ENCODE measurements at places on chromosomes 13 and 19. TPM values are rescaled to one million over a fixed set of nuclear protein-coding genes. Genes with fewer than 3 reads are reported as not detected.

Gene CEACAM3
- not detected for total RNA-seq

Gene UPK1A
- not detected for total RNA-seq

Gene ZNF547
- 11.5 TPM for total RNA-seq

Gene NAXD
- 22.9 TPM for total RNA-seq

Gene ACP5
- total RNA-seq = 0.91 TPM

Gene ZNF681
- total RNA-seq = 16.2 TPM

Gene SLC7A1
- total RNA-seq = 32.0 TPM

Gene MARK4
- total RNA-seq = 19.1 TPM

Gene ZIC2
- total RNA-seq = 79.8 TPM

Gene LENG1
- total RNA-seq = 3.4 TPM

Gene LMTK3
- 7.0 TPM for total RNA-seq

Gene GAPDHS
- not detected for total RNA-seq

- no peak for DNase-seq
These were observed 158.1 kb downstream of the SUCLA2 start for GRCh38 chr13:47843005-47843404.

- no peak for DNase-seq
These were observed 4.4 kb downstream of the TRPM4 start for GRCh38 chr19:49161987-49162386.

DNA sequence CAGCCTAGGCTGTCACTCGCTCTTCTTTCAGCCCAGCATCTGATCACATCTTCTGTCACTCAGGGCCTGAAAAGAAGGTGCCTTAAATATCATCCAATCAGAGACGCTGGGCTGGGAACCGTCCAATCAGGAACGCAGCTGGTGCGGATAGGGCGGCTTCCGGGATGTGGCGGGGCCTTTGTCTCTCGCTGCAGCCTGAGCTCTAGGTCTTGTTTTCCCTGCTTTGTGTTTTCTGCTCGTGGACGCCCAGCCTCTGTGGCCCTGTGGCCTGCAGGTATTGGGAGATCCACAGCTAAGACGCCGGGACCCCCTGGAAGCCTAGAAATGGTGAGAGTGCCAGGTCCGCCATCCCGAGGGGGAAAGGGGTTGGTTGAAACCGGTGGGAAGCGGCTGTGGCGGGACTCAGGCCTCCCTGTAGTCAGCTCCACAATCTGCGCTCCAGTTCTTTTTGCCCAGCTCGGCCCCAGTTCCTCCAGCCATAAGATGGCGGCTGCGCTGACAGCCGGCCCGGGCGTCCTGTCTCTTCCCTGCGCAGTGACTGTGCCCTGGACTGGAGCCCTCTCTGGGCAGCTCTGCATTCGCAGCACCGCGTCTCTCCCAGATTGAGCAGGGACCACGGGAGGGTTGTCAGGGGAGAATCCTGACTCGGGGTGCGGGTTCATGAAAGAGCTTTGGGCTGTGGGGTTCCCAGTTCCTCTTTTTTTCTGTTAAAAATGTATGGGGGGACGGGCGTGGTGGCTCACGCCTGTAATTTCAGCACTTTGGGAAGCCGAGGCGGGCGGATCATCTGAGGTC lies at the start of gene ZNF85:
Gene ZNF85, plus strand, starts transcription at position 175 of the 795 bp plus-strand sequence. Its CDS starts 150 bp downstream, at position 325.
- peak; percentile 88 for DNase-seq

- DNase-seq = no peak
These were observed 303.4 kb downstream of the GPC6 start for GRCh38 chr13:93529961-93530360.

- no peak for DNase-seq
These were observed 24.3 kb upstream of the LAMP1 start for GRCh38 chr13:113272701-113273181.

DNA sequence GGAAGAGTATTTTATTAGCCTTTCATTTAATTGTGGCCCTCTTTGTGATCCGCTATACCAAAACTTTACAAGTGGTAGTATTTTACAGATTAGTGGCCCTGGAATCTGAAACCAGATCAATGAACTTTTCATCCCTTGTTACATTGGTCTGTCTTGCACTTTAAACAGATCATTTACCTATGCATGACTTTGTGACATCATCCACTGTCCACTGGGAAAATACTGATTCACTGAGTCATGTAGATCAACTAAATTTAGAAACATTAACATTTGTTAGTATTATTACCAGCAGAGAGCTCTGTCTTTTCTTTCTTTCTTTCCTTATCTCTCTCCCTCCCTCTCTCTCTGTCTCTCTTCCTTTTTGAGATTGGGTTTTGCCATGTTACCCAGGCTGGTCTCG lies 17.5 kb downstream of the PCDH8 start:
- no peak for DNase-seq

- DNase-seq = no peak
These were observed 4.6 kb upstream of the NAA16 start for GRCh38 chr13:41306271-41307145.

- no peak for DNase-seq
These were observed 8.9 kb downstream of the ACTN4 start for GRCh38 chr19:38656171-38656981.

DNA sequence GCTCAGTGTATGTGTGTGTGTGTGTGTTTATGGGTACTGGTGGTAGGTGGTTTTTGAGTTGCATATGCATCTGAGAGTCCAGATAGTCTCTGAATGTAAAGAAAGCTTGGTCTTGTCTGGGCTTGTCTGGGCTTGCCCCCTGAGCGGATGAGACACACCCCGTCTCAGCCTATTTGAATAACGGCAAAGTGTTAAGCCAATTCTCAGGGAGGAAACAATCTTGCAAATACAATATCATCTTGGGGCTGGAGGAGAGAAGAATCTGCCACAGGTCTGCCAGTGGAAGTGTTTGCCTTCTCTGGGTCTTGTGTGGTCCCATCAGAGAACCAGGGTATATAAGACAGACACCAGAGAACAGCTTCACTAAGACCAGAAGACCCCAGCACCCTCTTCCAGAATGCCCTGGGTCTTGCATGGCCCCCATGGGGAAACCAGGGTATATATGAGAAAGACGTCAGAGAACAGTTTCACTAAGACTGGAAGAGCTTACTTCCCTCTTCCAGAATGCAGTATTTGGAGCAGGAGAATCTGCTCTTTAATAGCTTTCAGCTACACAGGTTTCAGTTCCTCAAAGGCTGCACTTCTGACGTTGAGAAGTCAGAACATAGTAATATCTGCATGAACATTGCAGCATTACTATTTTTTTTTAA lies 13.3 kb downstream of the CD70 start:
- no peak for DNase-seq

GRCh38 chr19:10991521-10992081 lies 30.8 kb downstream of the SMARCA4 start:
- DNase-seq = no peak

- DNase-seq = no peak
These were observed 377.6 kb downstream of the IRS2 start for GRCh38 chr13:109408591-109409382.

GRCh38 chr19:24000656-24001055 lies 86.0 kb downstream of the ZNF726 start:
- no peak for DNase-seq

DNA sequence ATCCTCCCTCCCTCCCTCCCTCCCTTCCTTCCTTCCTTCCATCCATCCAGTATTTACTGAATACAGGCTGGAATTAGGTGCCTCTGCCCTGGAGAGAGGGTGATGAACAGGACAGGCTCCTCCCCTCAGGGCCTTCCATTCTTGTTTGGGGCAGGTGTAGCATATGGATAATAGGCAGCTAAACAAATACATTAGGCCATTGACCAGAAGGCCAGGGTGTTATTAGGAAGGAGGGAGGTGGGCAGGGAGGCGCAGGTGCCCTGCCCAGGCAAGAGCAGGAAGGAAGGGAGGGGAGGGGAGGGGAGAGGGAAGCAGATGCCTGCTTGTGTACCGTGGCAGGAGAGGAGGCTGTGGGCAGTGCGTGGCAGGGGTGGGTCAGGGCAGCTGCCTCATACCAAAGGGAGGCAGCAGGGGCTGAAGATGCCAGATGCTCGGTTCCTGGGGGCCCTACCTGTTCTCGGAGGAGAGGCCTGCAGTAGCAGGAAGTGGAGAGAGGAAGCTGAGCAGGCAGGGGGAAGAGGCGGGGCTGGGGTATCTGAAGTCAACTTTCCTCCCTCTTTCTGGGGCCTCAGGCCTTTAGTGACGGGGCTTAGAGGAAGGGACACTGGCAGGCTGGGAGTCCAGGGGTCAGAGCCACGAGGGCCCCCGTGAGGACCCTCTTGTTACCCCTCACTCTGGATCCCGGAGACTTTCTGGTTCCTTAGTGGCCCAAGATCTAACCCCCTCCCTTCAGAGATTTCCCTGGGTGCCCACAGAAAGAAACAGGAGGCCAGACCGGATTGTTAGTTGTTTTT lies at the start of gene RINL:
Gene RINL, minus strand, starts transcription at position 495 of the 794 bp plus-strand sequence. CDS start 1,533 bp downstream, outside the sequence.
- DNase-seq = no peak

DNA sequence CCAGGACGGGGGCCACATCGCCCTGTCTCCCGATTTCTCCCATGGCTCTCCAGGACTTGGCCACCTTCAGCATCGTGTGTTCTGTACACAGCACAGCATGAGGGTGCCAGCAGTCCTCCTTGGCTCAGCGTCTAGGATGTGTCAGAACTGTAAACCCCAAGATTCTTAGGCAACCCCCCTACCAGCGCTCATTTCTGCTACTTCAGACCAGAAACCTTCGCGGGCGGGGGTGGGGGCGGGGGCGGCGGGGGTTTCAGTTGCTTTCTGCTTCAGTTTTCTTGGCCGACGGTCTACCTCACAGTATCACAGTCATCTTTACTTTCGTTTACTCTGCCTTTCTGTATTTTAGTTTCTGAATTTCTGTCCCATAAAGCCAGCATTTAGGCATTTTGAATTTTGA lies 82.4 kb downstream of the GGACT start:
- DNase-seq = no peak

GRCh38 chr19:38115271-38115802 lies 108.7 kb downstream of the DPF1 start:
- DNase-seq = no peak

GRCh38 chr19:40718774-40719391 lies 2.0 kb downstream of the ITPKC start:
- peak; percentile 39 for DNase-seq

- no peak for DNase-seq
These were observed 1277.1 kb upstream of the MIR17HG start for GRCh38 chr13:90070362-90070761.

GRCh38 chr19:16850133-16850532 lies 20.9 kb downstream of the SIN3B start:
- DNase-seq = no peak

- DNase-seq = no peak
These were observed 8.5 kb downstream of the PGLS start for GRCh38 chr19:17519967-17520366.

DNA sequence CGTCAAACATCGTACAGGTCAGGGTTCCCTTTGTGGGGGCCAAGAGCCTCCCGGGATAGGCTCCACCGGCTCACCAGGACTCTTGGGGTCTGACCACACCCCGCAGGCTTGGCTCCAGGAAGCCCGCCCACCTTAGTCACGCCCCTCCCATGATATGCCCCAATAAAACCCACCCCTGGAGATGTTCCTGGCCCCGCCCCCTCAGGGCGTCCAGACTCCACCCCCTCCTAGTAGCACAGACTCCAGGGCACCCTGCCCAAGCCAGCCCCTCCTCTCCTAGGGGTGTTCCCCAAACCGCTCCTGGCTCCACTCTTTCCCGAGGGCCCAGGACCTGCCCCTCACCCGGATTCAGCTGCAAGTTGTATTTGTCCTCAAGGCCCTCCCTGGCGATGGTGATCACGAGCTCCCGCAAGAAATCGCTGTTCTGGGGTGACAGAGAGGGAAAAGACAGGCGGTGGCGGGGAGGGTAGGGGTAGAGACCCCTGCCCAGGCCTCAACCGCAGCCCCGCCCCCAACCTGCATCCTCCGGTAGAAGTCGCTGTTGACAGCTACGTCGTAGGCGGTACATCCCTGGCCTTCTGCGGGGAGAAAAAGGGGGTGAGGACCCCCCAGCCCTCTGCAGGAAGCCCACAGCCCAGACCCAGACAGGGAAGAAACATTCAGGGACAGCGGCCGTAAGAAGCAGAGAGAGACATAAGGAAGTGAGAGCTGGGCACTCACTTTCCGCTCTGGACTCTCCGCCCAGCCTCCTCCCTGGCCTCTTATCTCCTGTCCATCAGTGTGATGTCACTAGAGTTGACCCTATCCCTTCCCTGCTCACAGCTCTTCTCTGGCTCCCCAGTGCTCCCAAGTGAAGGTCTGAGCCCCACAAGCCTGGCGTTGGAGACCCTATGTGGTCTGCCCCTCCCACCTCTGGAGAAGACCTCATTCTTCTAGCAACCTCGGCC lies 3.9 kb downstream of the PIH1D1 start:
- no peak for DNase-seq

DNA sequence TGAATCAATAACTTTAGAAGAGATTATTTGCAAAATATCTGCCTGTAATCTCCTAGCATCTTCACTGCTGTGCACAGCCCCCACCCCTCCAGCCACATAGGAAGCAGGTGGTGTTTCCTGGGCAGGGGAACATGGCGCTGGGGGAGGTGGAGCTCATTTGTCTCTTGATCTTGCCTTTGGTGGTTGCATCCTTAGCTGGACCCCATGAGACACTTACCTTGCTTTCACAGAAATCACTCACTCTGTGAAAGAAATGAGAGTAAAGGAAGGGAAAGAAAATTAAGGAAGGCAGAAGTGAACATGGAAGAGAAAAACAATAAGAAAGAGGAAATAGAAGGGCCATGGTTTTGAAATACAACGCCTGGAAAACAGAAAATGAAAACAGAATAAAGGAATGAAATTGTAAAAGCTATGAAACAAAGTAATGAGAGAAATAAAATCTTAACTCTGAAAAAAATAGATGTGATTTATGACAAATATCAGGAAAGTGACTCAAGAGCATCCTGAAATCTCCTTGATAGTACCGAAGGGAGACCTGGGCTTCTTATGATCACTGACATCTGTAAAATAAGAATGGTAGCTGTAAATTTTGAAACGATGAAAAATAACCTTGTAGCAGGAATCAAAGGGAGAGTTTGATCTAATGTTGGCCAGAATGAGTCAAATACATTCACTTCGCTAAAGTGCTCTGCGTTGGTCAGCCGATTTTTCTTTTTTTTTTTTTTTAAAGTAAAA lies 17.2 kb upstream of the RNASEH2B start:
- DNase-seq = no peak

DNA sequence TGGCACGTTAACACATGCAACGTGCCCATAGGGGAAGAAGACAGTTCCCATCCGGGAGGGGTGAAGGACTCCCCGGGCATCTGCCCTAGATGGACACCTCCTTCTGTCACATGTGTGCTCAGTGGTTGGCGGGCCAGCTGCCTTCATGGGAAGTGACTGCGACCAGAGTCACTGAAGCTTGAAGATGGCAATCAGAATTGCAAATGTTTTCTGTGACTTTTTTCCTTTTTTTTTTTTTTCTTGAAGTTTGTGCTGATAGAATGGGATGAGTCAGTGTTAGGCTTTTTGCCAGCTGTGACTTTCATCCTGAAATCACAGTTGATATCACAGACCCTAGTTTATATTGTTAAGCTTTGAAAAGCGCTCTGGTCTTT lies 109.2 kb upstream of the MCF2L start:
- no peak for DNase-seq

GRCh38 chr13:110706570-110707372 lies 855 bp upstream of the CARS2 start:
- no peak for DNase-seq

GRCh38 chr13:53847502-53847901 lies 818.9 kb downstream of the OLFM4 start:
- no peak for DNase-seq

Measured in cerebellum (tissue), 4 donors.